SK-MEL-5 (cell line): ENCODE measurements at places on chromosomes 13 and 19. TPM values are rescaled to one million over a fixed set of nuclear protein-coding genes. Genes with fewer than 3 reads are reported as not detected.

DNA sequence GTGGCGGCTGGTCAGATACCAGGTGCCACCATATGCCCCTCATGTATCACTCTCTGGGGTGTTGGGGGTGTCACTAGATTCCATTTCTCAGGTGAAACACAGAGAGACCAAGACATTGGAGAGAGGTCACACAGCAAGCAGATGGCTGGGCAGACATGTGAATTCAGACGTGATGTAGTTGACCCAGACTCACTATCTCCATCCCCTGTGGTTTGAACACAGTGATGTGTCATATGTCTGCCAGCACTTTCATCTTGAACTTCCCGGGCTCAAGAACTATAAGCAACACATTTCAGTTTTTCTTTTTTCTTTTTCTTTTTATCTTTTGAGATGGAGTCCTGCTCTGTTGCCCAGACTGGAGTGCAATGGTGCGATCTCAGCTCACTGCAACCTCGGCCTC is 16.1 kb upstream of the UPF1 start:
- DNase-seq: no peak

GRCh38 chr19:23795462-23795861 is 36.8 kb upstream of the ZNF681 start:
- DNase-seq: no peak

DNA sequence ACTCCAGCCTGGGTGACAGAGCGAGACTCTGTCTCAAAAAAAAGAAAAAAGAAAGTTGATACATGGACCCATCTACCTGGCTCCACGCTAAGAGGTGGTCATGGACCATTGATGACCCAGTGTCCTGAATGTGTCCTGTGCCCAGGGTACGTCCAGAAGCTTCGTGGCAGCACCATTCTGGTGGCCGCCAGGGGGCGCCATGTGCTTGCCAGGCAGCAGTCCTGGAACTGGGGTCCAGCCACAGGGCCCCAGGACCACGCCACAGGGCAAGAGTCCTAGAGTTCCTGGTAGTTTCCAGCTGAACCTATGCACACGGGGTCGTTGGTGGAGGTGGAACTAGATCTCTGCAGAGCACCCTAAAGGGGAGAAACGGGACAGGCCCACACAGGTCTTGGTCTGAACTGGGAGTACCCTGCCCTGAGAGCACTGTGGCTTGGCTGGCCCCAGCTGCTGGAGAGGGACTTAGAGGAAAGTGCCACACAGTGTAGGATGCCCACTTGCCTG is 19.9 kb upstream of the FBXO27 start:
- peak; percentile 76 for DNase-seq

GRCh38 chr13:73063166-73063565 is 4.4 kb downstream of the KLF5 start:
- DNase-seq: no peak

- DNase-seq: no peak
These were observed 6.9 kb downstream of the GPR180 start for GRCh38 chr13:94608586-94608985.

DNA sequence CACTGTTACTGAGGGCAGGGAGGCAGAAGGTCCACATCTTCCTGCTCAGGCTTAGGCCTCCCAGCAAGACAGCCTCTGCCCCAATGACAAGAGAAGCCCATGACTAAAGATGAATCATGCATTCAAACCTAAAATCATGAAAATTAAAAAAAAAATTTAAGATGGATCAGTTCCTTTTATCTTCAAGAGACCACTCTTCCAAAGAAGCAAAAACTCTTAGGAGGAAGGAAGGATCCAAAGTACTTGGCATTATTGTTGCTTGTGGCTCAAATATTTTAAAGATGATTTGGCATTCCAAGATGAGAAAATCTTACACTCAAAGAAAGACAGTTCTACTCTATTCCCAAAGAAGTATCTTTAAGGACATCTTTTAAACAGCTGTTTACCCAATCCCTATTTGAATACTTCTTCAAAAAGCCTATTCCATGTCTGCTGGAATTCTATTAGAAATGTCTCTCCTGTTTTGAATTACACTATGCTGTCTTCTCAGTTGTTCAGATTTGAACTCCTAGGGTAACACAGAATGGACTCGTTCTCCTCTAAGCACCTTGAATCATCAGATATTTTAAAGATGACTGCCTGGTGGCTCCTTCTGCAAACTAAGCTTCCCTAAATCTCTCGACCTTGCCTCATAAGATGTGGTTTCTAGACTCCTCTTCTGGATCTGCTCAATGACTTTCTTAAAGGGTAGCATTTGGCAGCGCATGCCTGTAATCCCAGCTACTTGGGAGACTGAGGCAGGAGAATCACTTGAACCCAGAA is 7.0 kb downstream of the SERP2 start:
- DNase-seq: no peak

DNA sequence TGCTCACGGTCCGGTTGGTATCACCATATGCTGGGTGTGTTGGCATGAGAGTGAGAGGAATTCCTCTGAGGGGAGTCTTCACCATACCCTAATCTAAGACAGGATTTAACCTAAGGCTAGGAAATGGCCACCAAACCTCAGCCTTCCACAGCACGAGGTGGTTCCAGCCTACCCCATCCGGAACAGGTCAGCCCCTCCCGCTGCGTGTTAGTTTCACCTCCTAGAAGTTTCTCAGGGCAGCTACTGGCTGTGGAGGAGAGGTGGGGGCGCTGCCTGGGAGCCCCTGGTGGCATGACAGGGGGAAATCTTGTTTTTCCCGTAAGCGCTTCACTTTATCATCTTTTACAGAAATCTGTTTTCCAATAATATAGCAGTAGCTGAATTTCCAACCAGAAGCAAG is 55.1 kb downstream of the RGCC start:
- DNase-seq: no peak

GRCh38 chr13:39496506-39496905 is 106.5 kb downstream of the LHFPL6 start:
- no peak for DNase-seq

DNA sequence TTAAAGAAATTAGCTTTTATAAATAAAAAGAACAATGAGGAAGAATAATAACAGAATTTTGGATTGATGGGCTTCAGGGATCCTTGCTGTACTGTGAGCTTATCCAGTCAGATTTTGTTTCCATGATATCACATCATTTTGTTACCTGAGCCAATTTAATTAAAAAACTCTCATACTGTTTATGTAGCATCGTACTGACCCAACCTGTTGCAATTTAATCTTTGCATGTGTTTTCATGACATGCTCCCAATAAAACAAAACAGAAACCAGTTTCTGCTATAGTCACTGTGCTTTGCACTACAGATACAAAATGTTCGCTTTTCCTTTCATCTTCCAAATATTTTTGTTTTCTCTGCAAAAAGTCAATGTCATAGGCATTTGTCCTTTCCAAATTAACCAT is 109.7 kb upstream of the RNF113B start:
- no peak for DNase-seq

LILRA1 gene
- total RNA-seq: not detected in 2 replicates
